ENCODE measurements at places on chromosomes 11 and 22. TPM values are rescaled to one million over a fixed set of nuclear protein-coding genes. Genes with fewer than 3 reads are reported as not detected.

Gene MMP12
- total RNA-seq: not detected

Gene RIBC2
- 10.4 TPM for total RNA-seq

Gene CDHR5
- not detected for total RNA-seq

Gene PARVG
- 76.9 TPM for total RNA-seq

Gene SOX6
- total RNA-seq: 0.36 TPM

DNA sequence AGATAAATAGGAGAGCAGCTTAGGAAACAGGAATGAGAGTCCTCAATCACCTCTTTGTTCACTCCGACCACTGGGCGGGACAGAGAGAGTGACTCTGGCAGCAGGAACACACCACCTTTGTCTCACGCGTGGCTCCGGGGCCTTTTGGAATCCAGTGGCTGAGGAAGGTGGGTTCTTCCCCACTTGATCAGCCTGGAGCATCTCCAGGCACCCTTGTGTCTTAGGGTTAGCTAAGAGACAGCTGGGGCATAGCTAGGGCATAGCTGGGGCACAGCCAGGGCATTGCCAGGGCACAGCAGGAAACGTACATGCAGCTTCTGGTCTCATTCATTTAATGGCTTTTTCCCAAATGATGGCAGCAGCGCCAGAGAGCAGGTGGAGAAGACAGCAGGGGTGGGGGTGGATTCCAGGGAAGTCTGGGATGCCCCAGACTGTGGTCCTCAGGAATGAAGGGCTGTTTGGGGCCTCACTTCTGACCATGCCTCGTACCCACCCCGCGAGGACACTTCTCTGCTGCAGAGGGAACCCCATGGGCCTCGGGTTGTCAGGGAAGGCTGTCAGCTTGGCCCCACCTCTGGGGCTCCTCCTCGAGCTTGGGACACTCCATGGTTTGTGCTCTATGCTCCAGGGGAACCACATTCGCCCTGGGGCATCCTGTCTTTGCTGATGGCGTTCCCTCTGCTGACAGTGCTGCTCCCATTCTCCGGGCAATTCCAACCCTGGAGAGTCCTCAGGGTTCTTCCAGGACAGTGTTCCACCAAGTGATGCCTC, 30.4 kb upstream of the SHANK2 start:
- no peaks in the 10 kb centered on the region for H3K27me3 ChIP-seq
- no peaks in the 10 kb centered on the region for H3K4me1 ChIP-seq
- no peaks in the 10 kb centered on the region for H3K36me3 ChIP-seq
- DNase-seq: no peak
- no peak overlapping the region for H3K4me3 ChIP-seq

DNA sequence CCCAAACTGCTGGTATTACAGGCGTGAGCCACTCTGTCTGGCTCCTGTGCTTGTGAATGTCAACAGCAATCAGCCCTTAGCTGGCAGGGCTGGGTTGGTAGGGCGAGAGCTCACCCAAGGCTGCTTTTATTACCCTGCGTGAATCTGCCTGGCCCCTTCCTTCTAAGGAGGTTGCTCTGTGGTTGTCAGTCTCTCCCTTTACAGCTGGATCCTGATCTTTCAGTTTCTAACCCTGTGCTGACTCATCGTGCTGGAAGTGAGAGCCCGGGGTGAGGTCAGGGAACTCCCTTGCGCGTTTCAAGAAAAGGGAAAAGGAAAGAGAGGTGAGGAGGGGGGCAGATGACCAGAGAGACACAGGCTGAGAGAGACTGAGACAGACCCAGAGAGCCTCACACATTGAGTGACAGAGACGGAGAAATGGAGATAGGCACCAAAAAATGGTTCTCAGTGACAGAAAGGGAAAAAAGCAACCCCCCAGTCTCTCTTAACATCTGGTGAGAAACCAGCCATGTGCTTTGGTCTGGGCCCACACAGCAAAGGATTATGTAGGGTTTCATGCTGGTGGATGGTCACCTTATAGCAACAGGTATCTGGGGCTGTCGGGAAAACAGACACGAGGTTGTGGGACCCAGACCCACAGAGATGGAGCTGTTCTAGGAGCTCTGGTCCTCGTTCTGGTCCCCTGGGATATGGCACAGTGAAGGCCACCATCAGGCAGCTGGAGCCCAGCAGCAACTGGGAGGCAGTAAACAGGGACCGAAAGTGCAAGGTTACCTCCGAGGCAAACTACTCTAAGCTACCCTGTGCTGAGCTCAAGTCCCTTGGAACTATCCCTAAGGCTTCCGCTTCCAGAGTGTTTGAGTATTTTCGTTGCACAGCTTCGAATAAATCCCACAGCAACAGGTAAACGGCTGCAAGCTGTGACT, 2.5 kb downstream of the TCN2 start:
- peaks cover 25% of the 10 kb centered on the region for H3K4me1 ChIP-seq
- H3K27ac ChIP-seq: no peak overlapping the region
- no peaks in the 10 kb centered on the region for H3K36me3 ChIP-seq
- DNase-seq: peak; percentile 51
- H3K27me3 ChIP-seq: no peaks in the 10 kb centered on the region
- H3K4me3 ChIP-seq: no peak overlapping the region

GRCh38 chr22:35785181-35785923, 67.7 kb downstream of the APOL5 start:
- H3K27me3 ChIP-seq: no peaks in the 10 kb centered on the region
- no peaks in the 10 kb centered on the region for H3K4me1 ChIP-seq
- H3K4me3 ChIP-seq: no peak overlapping the region

GRCh38 chr11:32090545-32091370, at the start of gene RCN1:
RCN1 (plus strand) TSS chr11:32091074; CDS start chr11:32091197, 123 bp downstream.
- H3K36me3 ChIP-seq: peaks cover 14% of the 10 kb centered on the region
- DNase-seq: peak; percentile 55
- peaks cover 18% of the 10 kb centered on the region for H3K27me3 ChIP-seq
- peak within 1 kb of the TSS; percentile 82 for H3K4me3 ChIP-seq

DNA sequence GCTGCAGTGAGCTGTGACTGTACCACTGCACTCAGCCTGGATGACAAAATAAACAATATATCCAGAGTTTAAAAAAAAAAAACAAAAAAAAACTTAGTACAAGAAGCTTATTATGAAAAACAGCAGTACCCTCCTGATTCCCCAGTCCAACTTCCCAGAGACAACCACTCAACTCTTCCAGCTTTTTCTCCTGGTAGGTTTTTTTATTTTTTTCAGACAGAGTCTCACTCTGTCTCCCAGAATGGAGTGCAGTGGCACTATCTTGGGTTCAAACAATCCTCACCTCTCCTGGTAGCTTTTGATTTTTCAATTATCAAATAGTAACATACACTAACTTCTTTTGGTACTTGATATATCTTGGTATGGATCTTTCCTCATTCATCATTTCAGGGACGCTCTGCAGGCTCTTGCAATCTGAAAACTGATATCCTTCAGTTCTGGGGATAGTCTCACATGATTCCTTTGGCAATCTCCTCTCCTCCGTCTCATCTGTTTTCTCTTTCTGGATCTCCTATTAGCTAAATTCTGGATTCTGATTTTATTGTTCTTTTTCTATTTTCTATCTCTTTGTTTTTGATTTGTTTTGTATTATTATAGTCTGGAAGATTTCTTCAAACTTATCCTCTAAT, 44.9 kb downstream of the ALG9 start:
- no peak overlapping the region for H3K4me3 ChIP-seq
- H3K27ac ChIP-seq: no peak overlapping the region
- peaks cover 22% of the 10 kb centered on the region for H3K36me3 ChIP-seq
- H3K4me1 ChIP-seq: peaks cover 23% of the 10 kb centered on the region
- DNase-seq: no peak
- no peaks in the 10 kb centered on the region for H3K27me3 ChIP-seq

GRCh38 chr11:28696591-28696990, 588.4 kb downstream of the METTL15 start:
- H3K4me3 ChIP-seq: no peak overlapping the region
- no peak overlapping the region for H3K27ac ChIP-seq
- no peak for DNase-seq
- no peaks in the 10 kb centered on the region for H3K4me1 ChIP-seq

DNA sequence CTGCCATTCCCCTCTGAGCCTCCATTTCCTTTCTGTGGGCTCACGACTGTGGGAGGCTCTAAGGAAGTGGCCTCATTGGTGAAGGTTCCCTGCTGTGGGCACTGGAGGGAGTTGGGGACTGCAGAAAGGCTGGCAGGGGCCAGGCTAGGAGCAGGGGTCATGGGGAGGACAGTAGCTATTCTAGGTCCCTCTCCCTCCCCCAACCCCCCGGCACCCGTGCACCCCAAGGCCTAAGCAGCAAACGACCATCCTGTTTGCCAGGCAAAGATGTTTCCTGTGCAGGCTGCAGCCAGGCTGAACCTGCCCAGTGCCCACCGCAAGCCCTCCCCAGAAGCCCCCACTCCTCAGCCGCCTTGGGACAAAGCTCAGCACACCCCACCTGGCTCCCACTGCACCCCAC, 189.4 kb downstream of the MN1 start:
- H3K36me3 ChIP-seq: no peaks in the 10 kb centered on the region
- peaks cover 3% of the 10 kb centered on the region for H3K4me1 ChIP-seq
- H3K27me3 ChIP-seq: peaks cover 25% of the 10 kb centered on the region
- DNase-seq: no peak
- H3K27ac ChIP-seq: no peak overlapping the region

GRCh38 chr11:117019871-117020270, 78.4 kb downstream of the SIK3 start:
- H3K36me3 ChIP-seq: peaks cover 1% of the 10 kb centered on the region
- peak overlapping the region; percentile 23 for H3K27ac ChIP-seq

DNA sequence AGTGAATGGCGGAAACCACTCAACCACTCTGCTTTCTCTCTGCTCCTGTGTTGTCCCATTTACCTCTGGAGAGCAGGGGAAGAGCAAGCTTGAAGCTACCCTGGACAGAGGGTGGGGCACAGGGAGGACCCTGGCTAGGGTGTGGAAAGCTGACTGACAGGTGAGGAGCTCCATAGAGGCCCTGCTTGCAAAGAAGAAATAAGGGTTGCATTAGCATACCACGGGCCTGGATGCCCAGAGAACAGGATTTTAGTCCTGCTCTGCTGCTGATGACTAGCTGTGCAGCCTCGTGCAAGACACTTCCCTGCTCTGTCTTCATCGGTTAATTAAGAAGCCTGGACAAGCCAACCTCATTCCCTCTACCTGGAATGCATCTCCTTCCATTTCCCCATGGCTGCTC, 135.0 kb downstream of the BUD13 start:
- H3K27ac ChIP-seq: no peak overlapping the region
- peaks cover 2% of the 10 kb centered on the region for H3K27me3 ChIP-seq
- no peak overlapping the region for H3K4me3 ChIP-seq
- H3K36me3 ChIP-seq: no peaks in the 10 kb centered on the region
- no peak for DNase-seq

DNA sequence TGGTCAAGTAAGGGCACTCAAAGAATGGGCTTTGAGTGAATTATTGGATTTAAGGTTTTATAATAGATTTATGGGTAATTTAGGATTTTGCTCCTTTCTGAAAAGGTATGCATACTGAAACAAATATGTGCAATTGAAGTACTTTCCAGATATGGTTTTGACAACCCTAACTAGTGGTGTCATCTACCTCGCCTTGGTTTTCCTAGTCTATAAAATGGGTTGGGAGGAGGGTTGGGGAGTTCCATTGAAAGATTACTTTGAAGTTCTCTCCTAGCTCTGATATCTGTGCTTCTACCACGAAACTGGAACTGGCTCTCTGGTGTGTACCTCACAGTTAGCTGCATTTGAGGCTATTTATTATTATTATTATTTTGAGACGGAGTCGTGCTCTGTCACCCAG, 431 bp upstream of the SPTBN2 start:
- peaks cover 8% of the 10 kb centered on the region for H3K4me1 ChIP-seq
- no peak overlapping the region for H3K27ac ChIP-seq

- no peaks in the 10 kb centered on the region for H3K36me3 ChIP-seq
- DNase-seq: no peak
- no peaks in the 10 kb centered on the region for H3K4me1 ChIP-seq
- no peak overlapping the region for H3K27ac ChIP-seq
Observed at GRCh38 chr11:131744847-131745246, 374.4 kb downstream of the NTM start.

DNA sequence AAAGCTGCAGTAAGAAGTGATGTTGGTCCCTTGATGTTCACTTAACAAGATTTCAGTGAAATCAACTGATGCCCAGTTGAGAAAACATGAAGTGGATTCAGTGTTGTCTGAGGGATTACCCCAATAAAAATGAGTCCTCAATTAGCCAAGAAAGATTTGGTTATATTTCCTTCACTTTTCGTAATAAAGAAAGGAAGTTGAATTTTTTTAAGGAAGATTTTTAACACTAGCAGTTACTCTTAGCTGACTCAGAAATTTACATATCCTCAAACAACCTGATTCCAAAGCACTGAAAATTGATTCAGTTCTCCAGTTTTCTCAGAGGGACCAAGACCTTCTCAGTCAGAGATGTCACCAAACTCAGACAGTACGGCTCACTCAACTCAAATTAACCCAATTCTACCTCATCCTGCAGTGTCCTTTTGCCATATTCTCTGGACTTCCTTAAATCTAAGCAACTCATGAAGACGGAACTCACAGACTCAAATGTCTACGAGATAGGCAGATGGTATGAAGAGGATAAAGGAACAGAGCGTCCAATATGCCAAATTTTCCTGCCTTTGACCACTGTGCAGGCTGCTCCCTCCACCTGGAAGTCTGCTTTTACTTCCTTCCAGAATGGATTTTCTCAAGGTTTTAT, 22.8 kb downstream of the SLC5A4 start:
- H3K36me3 ChIP-seq: no peaks in the 10 kb centered on the region
- DNase-seq: no peak
- H3K27me3 ChIP-seq: peaks cover 25% of the 10 kb centered on the region

DNA sequence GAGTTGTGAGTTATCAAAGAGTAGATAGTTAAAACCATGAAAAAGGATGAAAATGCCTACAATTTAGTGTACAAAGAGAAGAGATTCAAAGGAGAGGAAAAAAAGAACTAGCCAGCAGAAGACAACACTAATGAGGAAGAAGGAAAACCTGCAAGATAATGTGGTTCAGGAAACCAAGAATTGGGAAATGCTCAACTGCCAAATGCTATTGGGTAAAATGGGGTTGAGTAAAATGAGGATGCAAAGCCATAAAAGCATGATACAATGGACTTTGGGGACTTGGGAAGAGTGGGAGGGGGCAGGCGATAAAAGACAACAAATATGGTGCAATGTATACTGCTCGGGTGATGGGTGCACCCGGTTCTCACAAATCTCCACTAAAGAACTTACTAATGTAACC, 7.6 kb upstream of the OR52K2 start:
- H3K4me3 ChIP-seq: no peak overlapping the region
- no peaks in the 10 kb centered on the region for H3K36me3 ChIP-seq
- no peak for DNase-seq
- no peak overlapping the region for H3K27ac ChIP-seq
- no peaks in the 10 kb centered on the region for H3K4me1 ChIP-seq
- H3K27me3 ChIP-seq: peaks cover 1% of the 10 kb centered on the region

- no peak overlapping the region for H3K27ac ChIP-seq
- H3K4me3 ChIP-seq: no peak overlapping the region
- peaks cover 40% of the 10 kb centered on the region for H3K4me1 ChIP-seq
- peaks cover 25% of the 10 kb centered on the region for H3K36me3 ChIP-seq
Observed at GRCh38 chr11:13310443-13310842, 32.9 kb downstream of the BMAL1 start.

All from activated CD8-positive, alpha-beta T cell treated with anti-CD3 and anti-CD28 coated beads for 36 hours (primary cell).